ENCODE measurements at places on chromosomes 1 and 21. TPM values are rescaled to one million over a fixed set of nuclear protein-coding genes. Genes with fewer than 3 reads are reported as not detected.

DNA sequence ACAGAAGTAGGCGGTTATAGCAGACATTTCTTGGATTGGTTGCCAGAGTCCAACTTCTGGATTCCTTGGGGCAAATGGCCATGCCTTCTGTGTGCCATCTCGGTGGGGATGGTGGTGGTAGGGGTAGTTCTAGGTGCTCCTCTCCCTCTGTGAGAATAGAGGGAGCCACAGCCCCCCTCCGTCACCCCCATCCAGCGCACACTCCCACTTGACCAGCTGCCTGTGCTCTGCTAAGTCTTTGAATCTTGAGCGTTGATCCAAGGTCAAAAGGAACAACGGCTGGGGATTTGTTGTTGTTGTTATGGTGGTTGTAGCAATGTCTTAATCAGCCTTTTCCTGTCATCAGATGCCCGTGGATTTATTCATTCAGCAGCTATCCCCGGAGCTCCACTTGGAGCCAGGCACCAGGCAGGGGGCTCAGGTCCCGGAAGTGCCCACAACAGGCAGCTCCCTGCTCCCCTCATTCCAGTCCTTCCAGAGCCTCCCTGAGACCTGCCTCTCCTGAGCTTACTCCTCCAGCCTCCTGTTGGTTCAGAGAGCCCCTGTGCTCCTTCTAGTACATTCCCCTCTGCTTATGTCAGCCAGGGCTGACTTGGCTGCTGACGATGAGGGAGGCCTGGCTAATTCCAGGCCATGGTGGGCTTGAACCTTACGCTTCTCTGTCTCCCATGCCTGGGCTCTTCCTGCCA lies 146.6 kb upstream of the WNT4 start:
- DNase-seq: no peak

Gene FCER1G
- not detected for total RNA-seq

Gene SPRR5
- total RNA-seq: not detected

GRCh38 chr1:79353224-79353623 lies 346.7 kb upstream of the ADGRL4 start:
- DNase-seq: peak; percentile 75

- no peak for DNase-seq
Observed at GRCh38 chr1:17844185-17844826, 89.2 kb downstream of the ACTL8 start.

GRCh38 chr1:182614796-182615454 lies 10.7 kb upstream of the RGS16 start:
- DNase-seq: peak; percentile 54

Gene S100A3
- 2.8 TPM for total RNA-seq

- no peak for DNase-seq
Observed at GRCh38 chr1:1177452-1178206, 3.9 kb downstream of the TTLL10 start.

- DNase-seq: peak; percentile 30
Observed at GRCh38 chr1:93770640-93771039, 89.0 kb upstream of the BCAR3 start.

- no peak for DNase-seq
Observed at GRCh38 chr1:36380143-36380619, 5.5 kb downstream of the STK40 start.

Gene CELF3
- not detected for total RNA-seq

DNA sequence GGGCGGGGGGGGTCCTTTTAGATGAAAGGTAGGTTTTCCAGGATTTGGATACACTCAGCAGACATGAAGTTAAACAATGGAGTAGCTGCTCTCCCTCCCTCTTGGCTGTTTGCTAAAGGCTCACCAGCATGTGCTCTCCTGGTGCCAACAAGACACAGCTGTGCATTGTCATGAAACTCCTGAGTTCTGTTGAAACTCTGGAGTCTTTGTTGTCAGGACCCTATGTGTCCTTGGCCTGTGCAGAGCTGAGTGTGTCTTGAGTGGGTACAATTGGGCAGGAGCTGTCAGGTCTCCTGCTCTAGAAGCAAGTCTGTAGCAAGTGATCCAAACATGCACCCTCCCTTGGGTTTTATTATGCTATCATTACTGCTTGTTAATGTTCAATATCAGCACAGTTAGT lies 12.7 kb downstream of the TBX19 start:
- no peak for DNase-seq

DNA sequence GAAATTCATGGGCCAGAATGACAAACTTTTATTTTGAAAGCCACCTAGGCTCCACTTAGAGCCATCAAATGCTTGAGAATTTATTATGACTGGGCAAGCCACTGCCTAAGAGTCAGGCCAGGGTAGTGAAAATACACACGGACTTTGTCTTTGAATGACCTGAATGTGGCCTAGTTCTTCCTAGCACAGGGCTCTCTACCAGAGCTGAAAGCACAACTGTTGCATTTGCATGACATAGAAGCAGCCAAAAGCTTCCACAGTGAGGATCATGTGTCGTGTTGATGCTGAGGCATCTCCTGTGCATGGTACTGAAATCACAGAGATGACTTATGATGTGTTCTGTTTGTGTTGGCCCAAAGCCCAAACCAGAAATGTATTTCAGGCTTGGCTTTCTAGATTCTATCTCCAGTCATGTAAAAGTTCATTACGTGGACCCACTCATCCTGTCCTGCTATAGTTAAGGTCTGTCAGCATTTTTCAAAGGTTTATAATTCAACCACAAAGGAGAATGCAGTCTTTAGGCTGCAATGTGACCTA lies 164.0 kb upstream of the UBE2U start:
- DNase-seq: peak; percentile 85

DNA sequence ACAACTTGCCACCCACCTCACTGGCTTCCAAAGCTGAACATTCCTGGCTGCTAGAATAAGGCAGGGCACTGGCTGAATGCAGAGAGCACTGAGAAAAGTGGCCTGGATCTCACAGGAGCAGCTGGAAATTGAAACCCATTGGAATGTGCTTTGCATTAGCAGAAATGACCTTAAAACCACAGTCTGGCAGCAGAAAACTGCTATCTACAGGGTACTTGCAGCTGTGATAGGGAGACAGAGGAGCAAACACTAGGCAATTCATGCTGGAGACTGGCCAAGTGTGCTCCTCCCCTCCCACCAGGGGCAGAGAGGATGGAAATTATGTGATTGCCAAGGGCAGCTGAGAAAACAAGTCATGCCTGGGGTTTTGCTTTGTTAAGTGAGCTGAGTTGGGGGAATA lies 47.2 kb downstream of the HSD3B1 start:
- peak; percentile 26 for DNase-seq

DNA sequence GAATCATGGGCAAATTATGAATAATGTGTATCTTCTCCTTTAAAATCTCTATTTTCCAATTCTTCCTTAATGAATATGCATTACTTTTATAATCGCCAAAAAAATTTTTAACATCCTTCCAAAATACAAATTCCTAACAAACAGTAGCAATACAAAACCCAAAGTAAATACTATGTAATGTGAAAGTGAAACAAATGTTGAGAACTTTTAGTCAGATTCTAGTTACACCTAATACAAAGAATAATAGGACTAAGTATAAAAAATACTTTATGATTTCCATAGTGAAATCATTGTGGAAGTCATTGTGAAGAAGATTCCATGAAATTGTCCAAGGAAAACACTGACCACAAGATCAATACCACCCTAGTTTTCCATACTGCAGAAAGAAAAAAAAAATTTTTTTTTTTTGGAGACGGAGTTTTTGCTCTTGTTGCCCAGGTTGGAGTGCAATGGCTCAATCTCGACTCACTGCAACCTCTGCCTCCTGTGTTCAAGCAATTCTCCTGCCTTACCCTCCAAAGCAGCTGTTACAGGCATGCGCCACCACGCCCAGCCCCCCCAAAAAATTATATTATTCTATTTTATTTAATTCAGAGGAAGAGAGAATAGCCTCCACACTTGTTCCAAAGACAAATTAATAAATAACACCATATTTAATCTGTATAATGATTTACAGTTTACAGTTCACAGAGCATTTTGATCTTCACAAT lies 11.8 kb downstream of the TESK2 start:
- DNase-seq: no peak

GRCh38 chr1:201904579-201904978 lies 15.9 kb downstream of the SHISA4 start:
- peak; percentile 87 for DNase-seq

DNA sequence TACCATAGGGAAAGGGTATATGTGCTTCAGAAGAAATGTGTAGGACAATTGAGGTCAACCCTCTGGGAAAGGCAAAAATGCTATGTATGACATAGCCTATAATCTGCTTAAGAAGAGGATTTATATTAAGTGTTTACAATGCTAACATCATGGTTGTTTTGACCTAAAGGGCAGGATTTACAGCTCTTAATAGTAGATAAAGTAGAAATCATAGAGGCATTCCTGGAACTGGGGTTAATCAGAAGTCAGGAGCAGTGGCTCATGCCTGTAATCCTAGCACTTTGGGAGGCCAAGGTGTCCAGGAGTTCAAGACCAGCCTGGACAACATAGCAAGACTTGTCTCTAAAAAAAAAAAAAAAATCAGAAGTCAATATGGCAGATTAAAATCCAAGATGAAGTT lies 8.7 kb upstream of the RPL11 start:
- no peak for DNase-seq
